ENCODE measurements at places on chromosomes 5 and 9.
A peak's percentile ranks its signal among the peaks of the same experiment; 100 is the strongest.

GRCh38 chr9:112537561-112537960 lies 50.9 kb downstream of the KIAA1958 start:
- DNase-seq, result no peak

DNA sequence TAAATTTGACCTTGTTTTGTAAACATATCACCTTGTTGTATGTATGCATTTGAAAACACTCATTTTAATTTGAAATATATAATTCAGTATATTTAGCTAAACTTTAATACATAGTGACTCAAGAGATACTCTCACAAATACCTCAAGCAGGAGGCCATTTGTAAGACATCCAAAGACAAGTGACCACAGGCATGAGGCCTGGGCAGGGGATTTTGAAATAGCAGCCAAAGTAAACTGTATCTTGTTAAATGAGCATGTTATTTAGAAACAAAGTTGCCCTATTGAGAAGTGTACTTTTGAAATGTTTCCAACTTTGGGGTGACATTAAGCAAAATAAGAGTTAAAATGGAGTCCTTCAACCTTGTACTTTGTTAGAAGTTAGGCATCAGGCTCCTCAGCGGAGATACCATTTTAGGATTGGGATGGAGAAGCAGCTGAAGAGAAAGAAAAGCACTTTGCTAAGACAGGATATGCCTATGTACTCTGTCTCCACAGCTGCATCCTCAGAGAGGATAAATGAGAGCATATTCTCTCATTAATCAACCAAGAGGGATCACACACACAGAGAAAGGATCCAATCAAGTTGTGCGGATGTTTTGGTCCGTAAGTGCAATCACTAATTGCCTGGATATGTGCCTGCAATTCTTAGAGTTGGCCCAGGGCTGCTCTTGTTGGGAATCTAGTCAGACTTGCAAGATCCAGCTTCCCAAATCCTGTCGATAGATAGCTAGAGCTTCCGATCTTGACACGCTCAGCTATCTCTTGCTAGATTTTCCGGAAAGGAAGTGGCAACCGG lies 157.5 kb upstream of the HAPLN1 start:
- DNase-seq, result no peak

DNA sequence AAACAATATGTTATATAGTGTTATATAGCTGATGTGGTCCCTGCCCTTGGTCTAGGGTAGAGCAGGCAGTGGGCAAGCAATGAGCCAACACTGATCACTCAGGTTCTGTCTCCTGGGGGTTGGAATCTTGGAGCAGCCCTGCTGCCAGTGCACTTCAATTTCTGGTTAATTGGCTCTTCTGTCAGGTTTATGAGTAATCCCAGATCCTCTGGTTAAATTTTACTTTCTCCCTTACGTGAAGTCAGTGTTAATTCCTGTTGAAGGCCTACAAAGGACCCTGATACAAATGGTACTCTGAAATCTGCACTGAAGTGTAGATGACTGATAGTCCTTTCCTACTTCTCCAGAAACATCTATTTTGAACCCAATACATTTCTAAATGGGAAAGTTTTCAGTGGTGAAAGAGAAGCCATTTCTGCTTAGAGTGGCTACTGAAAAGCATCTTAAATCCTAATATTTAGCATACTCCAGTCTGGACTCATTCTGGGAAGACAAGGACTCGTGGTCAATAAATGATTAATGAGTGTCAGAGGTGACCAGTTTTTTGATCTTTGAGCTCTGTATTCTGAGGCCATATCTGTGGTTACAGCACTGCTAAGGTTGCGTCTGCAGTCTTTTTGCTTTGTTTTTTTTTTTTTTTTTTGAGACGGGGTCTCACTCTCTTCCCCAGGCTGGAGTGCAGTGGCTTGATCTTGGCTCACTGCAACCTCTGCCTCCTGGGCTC lies 442.4 kb downstream of the KIF4B start:
- DNase-seq, result no peak

DNA sequence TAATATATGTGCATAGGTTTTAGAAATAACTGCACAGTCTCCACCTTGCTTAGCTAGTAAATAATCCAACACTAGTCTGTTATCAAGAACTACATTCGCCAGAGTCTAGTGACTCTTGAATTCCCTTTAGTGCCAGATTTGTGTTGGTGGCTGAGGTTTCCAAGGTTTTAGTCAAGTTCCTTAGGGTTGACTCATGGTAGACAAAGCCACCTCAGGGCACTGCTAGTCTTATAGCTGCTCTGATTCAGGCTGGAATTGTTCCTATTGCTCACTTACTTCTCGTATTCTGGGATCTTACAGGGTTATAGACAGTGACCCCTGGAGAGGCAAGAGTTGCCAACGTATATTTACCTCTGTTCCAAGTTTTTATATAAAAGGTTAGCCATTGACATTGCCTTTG lies 1369.8 kb upstream of the CDH9 start:
- DNase-seq, result no peak

DNA sequence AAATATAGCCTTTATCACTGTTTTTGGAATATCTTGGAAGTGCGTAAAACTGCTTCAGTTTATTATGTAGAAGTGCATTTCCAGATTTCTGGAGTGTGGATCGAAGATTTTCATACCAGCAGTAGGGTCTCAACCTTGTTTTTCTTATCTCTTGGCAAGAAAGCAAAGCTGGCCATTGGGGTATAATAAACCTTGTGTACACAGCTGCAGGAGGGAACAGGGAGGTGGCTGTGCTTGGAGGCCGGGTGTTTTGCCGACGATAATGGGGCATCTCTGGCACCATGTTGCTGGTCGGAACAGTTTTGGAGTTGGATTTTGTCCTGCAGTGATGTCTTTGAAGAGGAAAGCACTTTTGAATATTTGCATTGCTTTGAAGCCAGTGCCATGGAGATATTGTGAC lies 308.8 kb upstream of the DMRT1 start:
- no peak for DNase-seq

- DNase-seq, result no peak
Measured at GRCh38 chr9:132007371-132008025, 72.2 kb downstream of the MED27 start.

DNA sequence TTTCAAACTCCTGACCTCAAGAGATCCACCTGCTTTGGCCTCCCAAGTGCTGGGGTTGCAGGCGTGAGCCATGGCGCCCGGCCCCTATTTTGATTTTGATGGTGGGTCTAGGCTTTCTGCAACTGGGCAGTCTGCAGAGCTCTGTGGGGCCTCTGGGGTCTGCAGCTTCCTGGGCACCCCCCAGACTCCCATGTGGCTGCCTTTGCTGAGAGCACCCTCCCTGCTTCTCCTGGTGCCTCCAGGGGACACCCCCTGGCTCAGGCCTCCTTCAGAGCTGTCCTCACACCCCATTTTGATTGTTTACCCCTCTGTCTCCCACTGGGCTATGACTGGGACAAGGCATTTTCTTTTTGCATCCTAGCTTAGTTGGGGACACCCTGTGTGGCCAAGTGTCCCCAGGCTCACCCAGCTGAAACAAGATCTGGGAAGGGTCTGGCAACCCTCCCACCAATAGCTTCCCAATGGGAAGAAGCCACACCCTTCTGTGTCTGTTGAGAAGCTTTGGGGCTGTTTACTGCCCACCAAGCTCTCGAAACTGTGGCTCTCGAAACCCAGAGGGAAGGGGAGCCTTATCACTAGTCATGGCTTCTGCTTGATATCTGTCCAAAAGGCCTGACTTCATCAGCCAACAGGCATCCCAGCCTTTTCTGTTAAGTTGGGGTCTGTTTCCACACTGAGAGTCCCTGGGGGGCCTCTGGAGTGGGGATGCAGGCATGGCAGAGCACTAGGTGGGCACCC lies 204.4 kb upstream of the IER5L start:
- no peak for DNase-seq

GRCh38 chr5:130290219-130290618 lies 386.0 kb downstream of the CHSY3 start:
- DNase-seq, result no peak

GRCh38 chr5:34603378-34603777 lies 52.8 kb upstream of the RAI14 start:
- DNase-seq, result no peak

GRCh38 chr9:71506821-71507220 lies 261.5 kb downstream of the CEMIP2 start:
- DNase-seq, result no peak

GRCh38 chr9:35616681-35617459 lies 1.3 kb downstream of the CD72 start:
- no peak for DNase-seq

GRCh38 chr5:1547655-1548054 lies 23.9 kb upstream of the LPCAT1 start:
- DNase-seq, result no peak

DNA sequence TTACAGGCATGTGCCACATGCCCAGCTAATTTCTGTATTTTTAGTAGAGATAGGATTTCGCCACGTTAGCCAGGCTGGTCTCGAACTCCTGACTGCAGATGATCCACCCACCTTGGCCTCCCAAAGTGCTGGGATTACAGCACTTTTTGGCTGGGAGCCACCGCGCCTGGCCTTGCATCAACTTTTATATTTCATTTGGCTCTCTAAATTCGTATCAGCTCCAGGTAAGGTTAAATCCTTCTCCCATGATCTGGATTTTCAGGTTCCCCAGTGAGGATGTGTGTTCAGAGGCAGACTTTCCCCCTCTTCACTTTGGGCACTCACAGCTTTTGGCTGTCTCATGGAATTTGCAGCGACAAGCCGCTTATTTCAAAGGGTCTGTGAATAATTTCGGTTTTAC lies 16.8 kb upstream of the RNF38 start:
- DNase-seq, result no peak

- DNase-seq, result no peak
Measured at GRCh38 chr5:69404659-69405330, 10.1 kb upstream of the MARVELD2 start.

DNA sequence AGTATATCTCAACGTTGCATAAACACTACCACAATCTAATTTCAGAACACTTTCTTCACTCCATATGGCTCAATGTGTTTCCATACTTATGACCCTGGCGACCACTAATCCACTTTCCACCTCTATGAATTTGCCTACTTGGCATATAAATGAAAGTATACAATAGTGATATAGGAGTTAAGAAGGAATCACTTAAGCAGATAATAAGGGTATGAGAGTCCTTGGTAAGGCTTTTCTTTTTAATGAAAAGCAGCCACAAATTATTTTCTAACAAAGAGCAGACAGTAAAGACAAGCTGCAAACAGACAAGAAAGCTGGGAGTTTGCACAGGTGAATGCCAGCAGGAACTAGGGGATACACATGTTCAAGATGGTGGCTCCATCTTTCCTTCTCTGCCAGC lies 615.1 kb upstream of the NUDT12 start:
- no peak for DNase-seq

GRCh38 chr5:61286446-61287132 lies 45.5 kb upstream of the ZSWIM6 start:
- no peak for DNase-seq

DNA sequence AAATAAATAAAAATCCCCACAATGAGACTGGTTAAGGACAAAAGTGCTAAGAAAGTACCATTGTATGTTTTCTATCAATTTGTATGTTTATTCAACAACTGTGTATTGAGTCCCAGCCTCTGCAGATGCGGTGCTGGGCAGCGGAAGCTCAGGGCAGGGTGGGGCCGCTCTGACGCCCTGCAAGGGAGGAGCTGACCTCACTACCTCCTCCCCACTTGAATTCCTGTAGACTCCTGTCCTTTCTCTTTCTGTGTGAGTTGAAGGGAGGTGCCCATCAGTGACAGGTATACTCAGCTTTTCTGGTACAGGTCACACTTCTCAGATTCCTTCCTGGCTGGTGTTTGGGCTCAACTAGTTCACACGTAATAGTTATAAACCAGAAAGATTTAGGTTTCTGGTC lies 27.0 kb downstream of the ANGPTL2 start:
- DNase-seq, result no peak

DNA sequence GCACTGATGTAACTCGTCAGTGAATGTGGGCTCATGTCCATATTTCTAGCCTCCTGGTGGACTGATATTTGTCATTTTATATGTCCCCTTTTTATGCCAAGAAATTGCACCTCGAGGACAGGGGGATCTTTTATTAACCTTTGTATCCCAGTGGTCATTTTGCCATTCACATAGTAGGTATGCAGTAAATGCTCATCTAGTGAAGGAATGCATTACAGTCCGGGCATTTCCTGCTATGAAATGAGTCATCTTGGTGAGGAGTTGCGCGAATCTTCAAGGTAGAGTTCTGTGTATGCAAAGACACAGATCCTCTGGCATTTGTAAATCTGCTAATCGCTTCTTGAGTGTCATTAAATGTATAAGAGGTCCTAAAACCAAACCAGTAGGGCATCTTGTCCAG lies 755.5 kb upstream of the ADAMTS16 start:
- DNase-seq, result no peak

DNA sequence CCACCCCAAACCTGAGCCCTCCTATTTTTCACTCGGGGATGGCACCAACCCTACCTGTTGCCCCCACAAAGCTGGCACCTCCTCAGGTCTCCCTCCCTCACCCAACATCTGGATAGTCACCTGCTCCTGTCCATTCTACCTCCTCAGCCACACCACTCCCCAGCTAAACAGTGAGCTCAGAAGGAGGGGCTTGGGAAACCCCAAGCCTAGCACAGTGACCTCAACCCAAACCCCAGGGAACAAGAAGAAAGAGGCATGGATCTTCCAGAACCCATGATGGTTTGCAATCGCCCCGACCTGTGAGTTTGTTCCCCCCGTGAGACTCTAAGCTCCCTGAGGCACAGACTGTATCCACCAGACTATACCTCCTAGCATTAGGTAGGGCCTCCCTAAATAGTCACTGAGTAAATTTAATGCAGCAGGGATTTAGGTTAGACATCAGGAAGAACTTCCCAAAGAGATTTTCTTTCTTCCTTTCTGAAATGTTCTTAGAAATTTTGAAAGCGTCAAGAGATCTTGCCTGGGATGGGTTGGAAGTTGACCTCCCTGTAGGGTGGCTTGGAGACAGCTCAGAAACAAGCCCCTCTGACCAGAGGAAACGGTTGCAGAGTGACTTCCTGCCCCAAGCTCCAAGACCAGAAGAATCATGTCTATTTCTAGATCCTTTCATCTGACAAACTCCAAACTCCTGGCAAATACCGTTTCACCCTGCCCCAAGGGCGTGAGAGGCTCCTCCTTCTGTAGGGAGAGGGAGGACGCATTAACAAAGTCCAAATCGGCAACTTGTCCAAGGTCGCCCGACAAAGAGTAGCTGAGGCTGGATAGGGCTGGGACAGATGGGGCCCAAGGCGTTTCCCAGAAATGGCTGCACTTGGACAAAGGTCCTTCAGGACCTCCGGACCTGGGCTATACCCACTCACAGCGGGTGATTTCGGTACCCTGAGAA lies 4.1 kb downstream of the FIBCD1 start:
- DNase-seq, result no peak

- DNase-seq, result no peak
Measured at GRCh38 chr9:116594547-116594946, 92.6 kb upstream of the TRIM32 start.

DNA sequence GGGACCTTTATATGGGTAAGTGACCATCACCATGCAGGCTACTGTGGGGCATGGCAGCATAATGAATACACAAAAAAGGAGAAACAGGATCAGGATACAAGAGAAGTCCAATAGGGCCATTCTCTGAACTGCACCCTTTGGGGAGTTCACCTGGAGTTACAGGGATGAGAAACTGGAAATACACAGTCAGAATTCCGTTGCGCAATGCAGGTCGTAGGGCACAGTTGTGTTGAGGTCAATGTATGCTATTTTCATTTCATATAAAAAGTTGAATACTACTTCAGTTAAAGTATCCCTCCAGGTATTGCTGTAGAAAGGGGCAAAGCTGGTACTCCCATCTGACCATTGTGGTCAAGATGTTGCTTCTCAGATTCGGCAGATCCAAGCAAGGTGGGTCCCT lies 471.4 kb downstream of the DMRT2 start:
- DNase-seq, result no peak

- no peak for DNase-seq
Measured at GRCh38 chr5:98727686-98728085, 45.8 kb upstream of the RGMB start.

- peak; percentile 34 for DNase-seq
Measured at GRCh38 chr9:34500623-34501267, 22.0 kb downstream of the ENHO start.
